ENCODE measurements at places on chromosomes 4 and X.
A peak's percentile ranks its signal among the peaks of the same experiment; 100 is the strongest.

- no peak for ATAC-seq
Observed at GRCh38 chr4:73945674-73946449, 36.0 kb downstream of the PF4 start.

DNA sequence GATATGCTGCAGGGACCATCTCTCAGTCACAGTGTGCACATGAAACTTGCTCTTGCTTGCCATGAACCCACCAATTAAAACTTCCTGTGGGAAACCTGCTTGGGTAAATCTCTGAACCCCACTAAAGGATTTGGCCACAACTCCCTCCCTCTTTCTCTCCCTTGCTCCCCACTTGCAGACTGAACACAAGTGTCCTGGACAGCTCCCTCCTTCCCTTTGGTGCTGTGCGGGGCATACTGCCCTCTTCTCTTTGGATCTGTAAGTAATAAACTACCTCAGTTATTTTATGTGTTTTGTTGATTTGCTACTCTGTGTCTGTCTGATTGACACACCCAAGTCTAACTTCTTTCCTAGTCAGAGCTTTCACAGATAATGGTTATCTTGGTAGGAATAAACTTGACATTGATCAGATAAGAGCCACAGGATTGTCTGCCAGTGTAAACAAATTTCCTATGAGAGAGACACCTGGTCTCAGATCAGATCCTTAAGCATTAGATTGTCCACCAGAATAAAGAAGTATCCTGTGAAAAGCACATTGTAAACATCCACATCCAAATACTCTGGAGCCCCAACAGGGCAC lies 41.8 kb downstream of the SULT1E1 start:
- ATAC-seq = no peak

GRCh38 chrX:29043746-29044145 lies 456.5 kb downstream of the IL1RAPL1 start:
- no peak for ATAC-seq

DNA sequence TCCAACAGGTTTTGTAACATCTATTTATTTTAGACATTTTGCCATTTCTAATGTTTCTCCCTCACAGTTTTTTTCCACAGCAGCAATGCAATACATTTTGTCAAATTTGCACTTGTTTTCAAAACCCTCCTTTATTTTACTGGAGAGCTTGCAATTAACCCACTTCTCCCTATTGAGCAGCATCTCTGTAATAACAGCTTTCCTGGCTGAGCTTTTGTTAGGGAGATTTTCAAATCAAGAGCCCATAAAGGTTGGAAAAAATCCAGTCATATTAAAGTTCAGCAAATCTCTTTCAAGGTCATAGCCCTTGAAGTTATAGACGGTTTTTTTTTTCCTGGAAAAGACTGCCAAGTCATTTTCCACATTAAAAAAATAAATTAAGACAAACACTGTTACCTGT lies 450.6 kb upstream of the TENM3 start:
- ATAC-seq = no peak

DNA sequence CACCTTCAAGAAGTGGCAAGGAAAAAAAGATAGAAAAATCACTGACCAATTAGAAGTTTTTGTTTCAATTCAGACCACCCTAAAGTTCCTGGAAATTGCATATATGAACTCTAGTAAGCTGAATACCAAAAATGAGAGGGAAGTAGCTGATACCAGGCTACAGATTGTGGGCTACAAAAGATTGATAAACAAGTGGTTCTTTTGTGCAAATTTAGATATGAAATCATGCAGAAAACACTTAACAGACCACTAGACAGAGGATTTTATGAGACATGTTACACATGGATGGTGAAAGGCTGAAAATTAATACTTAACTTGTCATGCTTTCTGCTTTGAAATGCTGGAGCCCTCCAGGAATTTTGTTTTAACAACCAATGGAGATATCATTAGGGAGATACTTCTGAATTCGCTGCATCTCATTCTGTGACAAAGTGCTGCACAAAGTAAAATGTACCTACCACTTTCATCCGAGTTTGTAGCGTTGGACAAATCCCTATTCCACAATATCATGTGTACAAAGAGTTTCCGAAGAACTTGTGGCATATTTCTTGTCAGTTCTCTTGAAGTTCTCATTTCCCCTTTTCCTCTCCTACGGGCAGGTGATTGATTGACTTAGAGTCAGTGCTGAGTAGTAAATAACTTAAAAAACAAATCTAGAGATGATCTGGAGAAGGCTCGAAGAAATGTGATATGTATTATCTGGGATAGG lies 235.0 kb downstream of the PALLD start:
- ATAC-seq = no peak

DNA sequence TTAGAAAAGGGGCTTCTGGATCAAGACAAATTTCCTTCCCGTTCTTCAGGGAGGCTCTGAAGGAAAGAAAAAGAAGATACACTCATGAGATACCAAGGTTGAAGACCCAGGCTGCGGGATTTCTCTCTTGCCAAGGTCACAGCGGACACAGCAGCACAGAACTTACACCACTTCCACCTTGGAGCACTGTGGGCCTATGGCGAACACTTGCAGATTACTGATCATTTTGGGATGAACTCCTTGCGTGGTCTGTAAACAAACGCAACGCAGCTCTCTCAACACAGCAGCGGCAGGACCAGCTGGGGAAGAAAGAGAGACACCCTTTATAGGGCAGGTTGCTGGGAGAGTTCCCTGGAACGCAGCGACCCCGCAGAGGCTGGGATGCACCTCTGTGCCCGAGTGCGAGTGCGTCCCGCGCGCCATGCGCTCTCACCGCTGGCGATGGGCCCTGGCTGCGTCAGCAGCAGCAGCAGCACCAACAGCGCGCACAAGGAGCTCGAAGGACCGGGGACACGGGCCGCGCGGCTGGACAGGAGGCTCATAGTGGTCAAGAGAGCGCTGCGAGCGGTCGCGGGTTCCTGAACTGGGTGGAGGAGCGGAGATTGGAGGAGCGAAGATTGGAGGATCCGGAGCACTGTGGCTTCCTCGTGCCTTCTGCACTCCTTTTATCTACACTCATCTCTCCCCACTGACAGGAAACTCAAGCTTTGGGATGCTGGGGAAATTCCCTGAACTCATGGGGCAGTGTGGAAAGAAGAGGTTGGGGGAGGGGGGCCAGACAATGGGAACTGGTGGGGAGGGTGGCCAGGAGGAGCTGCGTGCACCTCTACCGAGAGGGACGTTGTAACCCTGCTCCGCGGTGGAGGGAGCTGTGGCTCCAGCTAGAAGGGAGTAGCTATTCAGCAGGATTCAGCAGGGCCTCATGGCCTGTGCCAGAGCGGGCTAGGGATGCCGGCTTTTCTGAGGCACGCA lies at the start of gene CXCL5:
TSS of gene CXCL5 (minus strand) at position 638 of the 972 bp plus-strand sequence. CDS start at position 542, 96 bp downstream.
- ATAC-seq = no peak

- no peak for ATAC-seq
Observed at GRCh38 chr4:86556791-86557415, 37.2 kb upstream of the PTPN13 start.

DNA sequence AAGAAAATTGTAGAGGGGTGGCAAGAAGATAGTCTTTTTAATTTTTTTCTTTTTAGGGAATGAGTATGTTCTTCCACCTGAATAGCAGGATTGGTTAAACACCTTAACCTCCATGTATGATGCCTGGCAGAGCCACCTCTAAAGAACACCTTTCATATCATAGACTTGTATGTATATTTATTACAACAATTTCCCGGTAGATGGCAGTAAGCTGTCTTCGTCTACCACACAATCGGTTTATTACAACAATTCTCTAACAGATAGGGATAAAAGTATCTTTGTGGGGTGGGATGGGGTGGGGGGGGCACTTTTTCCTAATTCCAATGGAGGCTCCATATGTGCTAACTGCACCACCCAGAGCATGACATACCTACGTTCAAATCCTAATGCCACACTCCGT lies 255.5 kb downstream of the LDB2 start:
- ATAC-seq = no peak

DNA sequence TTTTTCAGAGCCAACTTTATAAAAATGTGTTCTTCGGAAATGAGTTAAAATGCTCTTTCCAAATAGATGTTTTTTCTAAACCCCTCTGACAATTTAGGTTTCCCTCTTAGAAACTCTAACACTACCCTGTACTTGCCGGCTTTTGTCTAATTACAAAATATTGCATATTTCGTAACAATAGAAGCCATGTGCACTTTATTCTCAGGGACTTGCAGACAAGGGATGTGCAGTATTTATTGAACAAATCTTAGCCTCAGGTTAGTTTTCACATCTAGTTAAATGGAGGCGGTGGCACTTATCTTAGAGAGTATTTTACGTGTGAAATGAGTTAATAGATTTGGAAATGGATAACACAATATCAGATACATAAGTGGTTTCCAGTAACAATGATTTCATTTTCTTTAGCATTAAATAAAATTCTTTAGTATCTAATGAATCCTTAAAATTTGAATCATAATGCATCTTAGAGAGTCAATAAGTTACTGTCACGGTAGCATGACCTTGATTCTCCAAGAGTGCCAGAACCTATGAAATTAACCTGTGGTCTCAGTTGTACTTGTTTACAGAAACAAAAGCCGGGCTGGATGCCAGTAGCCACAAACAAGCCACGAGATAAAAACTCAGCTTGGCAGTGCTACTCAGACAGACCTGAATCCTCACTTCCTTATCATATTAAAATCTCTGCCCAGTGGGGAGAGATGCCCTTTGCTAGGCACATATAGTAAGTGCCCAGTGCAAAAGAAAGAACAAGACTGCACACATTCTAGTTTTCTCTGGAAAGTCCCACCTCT lies 772 bp upstream of the PABPC4L start:
- ATAC-seq = no peak

DNA sequence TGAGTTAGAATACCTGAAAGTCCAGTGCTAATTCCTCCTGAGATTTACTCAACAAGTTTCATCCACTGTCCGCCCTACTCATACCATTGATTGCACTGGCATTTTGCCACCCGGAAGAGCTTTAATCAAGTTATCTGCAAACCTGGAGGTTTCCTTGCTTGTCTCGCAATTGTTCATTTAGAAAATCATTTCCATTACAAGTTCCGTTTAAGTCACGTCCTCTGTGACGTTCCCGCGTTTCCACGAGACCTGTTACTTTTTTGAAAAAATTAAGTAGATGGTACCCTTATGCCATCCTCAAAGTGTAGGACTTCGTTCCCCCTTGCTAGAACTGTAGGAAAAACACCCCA lies 761 bp upstream of the FRYL start:
- ATAC-seq = no peak

- ATAC-seq = no peak
Observed at GRCh38 chr4:180314972-180315371, 1928.2 kb upstream of the TENM3 start.

GRCh38 chrX:15410947-15411346 lies 26.7 kb upstream of the VEGFD start:
- no peak for ATAC-seq

GRCh38 chrX:40108959-40109287 lies 11.2 kb upstream of the BCOR start:
- ATAC-seq = peak; percentile 80

- no peak for ATAC-seq
Observed at GRCh38 chr4:188714907-188715306, 575.7 kb downstream of the TRIML1 start.

GRCh38 chr4:7389101-7389701 lies 45.5 kb downstream of the PSAPL1 start:
- no peak for ATAC-seq

GRCh38 chr4:36402008-36402758 lies 120.8 kb downstream of the DTHD1 start:
- ATAC-seq = no peak

DNA sequence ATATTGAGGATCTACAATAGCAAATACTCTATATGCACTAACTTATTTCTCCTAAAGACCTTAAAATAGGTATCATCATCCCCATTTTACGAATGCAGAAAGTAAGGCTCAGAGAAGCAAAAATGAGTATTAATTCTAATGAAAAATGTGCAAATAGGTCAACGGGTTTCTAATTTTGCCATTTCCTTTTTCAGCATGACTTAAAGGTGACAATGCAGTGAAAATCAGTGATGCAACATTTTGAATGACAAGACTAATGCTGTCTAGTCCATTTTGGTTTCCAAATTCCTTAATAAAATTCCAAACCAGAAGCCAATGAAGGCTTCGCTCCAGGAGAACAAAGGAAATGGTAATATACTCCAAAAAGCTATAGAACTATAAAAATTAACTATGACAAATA lies 37.0 kb upstream of the IBSP start:
- ATAC-seq = no peak

DNA sequence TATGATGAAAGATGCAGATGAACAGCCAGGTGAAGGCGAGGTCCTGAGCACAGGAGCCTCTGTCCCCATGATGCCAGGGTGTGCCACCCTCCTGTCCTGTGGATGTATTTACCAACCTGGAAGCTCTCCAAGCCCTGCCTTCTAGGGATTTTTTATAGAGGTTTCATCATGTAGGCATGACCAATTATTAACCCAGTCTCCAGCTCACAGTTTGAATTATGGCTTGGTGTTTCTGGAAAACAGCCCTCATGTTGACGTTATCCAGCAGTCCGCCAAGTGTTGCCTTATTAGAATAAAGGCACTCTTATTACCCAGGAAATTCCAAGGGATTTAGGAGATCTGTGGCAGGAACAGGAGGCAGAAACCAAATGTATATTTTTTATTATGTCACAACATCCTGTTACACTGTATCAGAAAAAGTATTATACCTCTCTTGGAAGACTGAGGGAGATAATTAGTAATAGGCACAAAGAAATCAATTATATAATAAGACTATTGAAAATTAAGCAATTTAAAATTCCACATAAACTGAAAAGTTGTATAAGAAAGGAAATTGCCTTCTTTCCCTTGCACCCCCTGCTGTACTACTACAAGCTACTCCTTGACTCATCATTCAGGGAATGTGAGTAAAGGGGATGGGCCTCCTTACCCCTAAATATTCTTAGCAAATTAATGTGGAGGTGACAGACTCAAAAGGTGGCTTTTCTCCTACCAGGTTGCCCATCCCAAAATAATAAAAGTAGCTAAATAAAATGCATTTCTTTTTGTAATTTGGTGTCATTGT lies 129.6 kb downstream of the ZNF330 start:
- peak; percentile 36 for ATAC-seq

DNA sequence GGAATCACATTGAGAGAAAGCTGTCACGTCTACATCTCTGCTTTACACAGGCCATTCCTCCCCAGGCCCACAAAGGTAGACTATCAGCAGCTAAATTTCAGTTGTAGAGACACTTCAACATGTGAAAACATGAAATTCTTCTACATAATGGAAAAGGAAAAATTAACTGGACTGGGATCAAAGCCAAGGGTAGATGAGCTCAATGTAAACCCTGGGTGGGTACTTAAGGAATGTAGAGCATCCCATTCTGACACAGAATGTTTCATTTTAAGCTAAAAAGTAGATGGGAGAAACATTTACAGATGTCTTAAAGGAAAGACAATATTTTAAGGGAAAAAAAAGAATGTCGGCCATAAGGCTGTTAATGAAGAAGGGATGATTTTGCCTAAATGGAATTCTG lies 51.3 kb upstream of the NPNT start:
- ATAC-seq = no peak

GRCh38 chr4:121375262-121375661 lies 5.6 kb downstream of the QRFPR start:
- ATAC-seq = no peak

GRCh38 chr4:150131581-150132228 lies 53.5 kb downstream of the DCLK2 start:
- peak; percentile 47 for ATAC-seq

GRCh38 chr4:156811963-156812362 lies 159.6 kb downstream of the PDGFC start:
- ATAC-seq = no peak

GRCh38 chr4:122603156-122603574 lies 17.7 kb downstream of the IL21 start:
- no peak for ATAC-seq
